ENCODE measurements at places on chromosomes 5 and 9.

- DNase-seq, result no peak
Observed at GRCh38 chr9:77502568-77502967, 145.6 kb downstream of the GNA14 start.

- DNase-seq, result no peak
Observed at GRCh38 chr5:28737682-28738081, 1699.3 kb upstream of the CDH9 start.

DNA sequence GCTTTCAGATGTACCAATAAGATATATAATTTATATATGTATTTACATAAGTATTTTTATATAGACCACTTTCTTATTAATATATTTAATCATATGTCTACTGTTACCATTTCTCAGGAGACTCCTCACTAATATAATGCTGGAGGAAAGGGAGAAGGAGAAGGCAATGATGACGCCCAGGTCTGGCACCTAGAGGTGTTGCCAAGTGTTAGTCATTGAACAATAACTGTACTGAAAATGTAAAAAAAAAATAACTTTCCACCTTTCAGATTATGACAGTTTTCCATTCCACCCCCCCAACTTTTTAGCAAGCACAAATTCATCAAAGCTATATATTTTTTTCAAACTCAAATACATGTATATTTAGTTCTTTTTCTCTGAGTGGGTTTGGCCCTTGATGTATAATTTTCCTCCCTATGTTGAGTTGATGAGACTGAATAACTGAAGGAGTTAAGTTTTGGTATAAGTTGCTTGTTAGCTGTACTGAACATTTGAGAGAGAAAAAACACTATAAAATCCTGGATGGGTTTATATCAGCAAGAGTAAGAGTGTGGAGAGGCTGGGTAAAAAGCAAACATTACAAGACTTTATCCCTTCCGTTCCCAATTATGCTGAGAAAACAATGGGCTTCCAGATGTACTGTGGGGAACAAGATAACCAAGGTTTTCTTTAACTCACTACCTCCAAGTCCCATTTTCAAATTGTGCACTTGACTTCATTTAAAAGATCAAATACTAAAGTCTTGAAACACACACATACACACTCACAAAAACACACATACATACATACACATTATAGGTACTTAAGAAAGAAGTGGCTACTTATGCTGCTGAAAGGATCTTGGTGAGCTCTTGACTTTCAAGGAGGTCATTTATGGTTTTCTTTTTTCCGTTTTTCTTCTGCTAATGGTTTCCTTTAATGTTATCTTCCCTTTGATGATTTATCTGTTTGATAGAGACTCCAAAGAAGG, 142.8 kb upstream of the IFNE start:
- DNase-seq, result no peak

DNA sequence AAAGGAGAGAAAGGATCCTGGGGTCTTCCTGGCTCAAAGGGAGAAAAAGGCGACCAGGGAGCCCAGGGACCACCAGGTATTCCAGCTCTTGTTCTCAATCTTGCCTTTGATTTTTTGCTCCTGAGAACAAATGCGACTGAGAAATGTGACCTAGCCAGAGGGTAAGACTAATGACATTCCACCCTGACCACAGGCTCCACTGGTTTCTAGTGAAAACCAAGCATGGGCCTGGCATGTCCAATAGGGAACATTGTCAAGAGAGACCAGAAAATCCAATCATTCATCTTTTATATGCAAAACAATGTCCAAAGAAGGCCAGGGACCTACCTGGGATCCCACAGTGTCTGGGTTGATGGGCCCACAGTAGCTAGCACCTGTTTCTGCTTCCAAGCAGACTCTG, 50.3 kb upstream of the TGFBR1 start:
- no peak for DNase-seq

DNA sequence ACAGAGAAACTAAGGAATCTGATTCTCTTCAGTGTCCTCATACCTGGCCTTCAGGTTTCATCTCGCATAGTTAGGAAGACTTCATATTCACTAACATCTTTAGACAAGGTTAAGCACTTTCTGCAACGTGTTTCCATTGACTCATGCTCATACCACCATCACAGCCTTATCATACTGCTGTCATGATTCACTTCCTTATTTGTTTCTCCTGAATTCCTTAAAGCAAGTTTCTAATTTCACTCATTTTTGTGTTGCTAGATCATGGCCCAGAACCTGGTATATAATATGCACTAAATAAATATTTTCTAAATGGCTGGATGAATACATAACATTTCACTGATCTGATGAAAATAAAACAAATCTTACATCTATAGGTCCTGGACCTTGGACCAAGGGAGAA, 472.9 kb downstream of the PRELID2 start:
- no peak for DNase-seq

- DNase-seq, result no peak
Observed at GRCh38 chr9:89175828-89176261, 2.8 kb downstream of the SHC3 start.

Data from stimulated activated CD8-positive, alpha-beta memory T cell treated with anti-CD3 and anti-CD28 coated beads, Interleukin-15, amount 100 ng/mL, for 1 hour (primary cell).